Mammary epithelial cell (primary cell): ENCODE measurements at places on chromosomes 4 and X.

DNA sequence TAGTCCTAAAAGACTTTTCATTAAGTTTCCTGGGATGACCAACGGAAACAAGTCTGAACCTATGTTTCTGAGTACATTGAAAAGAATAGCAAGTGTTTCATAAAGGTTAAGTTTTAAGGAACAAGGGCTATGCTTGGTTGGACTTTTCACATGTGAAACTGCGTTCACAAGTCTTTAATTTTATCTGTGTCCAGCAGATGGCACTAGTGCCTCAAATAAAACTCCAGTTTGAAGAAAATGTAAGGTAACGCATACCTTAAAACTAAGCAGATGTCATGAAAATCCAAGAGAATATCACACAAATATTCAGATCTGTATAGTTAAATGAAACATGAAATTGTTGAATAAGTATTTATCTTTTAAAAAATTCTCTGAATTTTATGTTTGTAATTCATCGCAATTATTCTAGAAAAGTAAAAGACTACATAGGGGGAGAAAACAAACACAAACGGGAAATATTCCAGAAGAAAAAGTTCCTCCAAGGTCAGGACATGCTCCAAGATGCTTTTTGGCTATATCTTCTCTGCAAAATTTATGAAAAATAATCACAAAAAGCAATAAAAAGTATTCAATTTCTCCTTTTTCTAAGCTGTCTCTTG is 89.6 kb upstream of the MAD2L1 start:
- peak; percentile 35 for DNase-seq

DNA sequence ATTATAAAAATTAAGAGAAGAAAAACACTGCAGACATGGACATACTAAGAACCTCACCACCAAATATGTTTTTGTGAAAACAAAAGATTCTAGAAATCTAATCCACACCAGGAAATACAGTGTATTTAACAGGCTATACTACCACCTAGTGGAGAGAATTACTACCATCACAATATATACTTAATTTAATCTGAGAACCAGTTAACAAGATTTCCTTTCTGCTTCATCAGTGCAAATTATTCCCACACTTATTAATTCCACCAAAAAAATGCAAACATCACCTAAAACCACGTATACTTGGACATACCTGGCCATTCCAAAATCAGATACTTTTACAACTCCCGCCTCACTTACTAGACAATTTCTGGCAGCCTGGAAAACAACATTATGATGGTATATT is 7.0 kb upstream of the TXK start:
- peak; percentile 20 for DNase-seq

DNA sequence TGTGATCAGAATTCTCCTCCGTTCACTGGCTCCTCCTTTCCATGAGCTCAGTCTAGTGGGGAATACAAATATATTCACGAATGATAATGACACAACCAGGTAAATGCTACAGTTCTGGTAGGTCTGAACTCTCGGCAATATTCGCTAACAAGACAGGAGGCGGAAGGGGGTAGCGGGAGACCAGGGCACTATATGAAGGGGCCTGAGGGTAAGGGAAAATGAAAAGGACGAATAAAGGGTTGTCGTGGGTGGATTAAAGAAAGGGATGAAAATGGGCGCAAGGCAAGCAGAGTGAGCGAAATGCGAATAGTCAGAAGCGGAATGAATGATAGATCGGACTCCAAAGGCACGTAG is 743 bp downstream of the NKAP start:
- no peak for DNase-seq

GRCh38 chr4:64940698-64941097 is 531.4 kb upstream of the TECRL start:
- DNase-seq: peak; percentile 76

- no peak for DNase-seq
Observed at GRCh38 chr4:39616651-39617050, 22.0 kb downstream of the SMIM14 start.

- peak; percentile 6 for DNase-seq
Observed at GRCh38 chr4:26762650-26763049, 98.0 kb upstream of the STIM2 start.

- no peak for DNase-seq
Observed at GRCh38 chr4:120056246-120056645, 10.4 kb downstream of the MAD2L1 start.

DNA sequence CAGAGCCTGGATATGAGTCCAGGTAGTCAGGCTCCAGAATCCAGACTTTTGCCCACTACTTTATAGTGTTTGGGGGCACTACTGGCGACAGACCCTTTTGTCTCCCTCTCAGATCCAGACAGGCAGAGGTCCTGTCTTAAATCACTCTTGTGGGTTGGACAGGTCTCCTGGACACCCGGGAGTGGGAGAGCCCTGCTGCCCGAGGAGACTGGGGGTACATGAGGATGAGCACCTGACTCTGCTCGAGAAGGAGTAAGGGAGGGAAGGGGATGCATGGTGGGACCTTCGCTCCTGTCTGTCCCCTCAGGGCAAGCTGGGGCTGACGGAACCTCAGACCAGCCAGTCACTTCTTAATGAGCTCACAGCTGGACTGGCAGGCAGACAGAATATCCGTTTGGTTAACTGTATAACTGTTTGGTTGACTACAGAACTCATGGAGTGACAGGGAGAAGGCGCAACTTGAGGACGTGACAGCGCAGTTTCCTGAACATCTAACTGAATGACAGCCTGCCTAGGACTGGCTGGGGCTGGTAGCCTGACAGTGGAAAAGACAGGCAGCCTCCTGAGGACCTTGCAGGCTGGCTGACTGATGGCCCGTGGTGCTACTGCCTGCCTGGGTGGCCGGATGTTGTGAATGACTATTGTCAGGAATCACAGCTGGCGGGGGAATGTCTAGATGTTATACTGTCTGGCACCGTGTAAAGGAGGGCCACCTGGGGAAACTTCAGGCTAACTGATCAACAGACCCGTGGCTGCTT is 1.6 kb upstream of the SUV39H1 start:
- no peak for DNase-seq

DNA sequence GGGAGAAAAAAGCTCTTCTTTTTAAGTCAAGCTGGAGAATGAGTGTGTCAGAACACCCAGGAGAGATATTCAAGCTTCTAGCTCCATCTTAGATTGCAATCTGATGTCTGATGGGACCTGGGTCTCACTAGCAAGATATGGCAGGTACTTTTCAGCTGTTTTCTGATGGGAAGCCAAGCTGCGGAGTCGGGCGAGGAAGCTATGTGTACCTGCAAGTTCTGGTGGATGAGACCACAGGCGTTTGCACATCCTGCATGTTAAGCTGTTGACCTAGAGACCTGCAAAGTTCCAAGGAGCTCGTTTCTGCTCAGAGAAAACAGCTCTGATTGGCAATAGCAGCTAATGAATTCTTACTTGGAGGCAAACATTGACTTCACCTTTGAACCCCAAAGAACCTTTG is 167.3 kb upstream of the GATB start:
- no peak for DNase-seq

- DNase-seq: no peak
Observed at GRCh38 chr4:154414796-154415195, 76.8 kb downstream of the DCHS2 start.

DNA sequence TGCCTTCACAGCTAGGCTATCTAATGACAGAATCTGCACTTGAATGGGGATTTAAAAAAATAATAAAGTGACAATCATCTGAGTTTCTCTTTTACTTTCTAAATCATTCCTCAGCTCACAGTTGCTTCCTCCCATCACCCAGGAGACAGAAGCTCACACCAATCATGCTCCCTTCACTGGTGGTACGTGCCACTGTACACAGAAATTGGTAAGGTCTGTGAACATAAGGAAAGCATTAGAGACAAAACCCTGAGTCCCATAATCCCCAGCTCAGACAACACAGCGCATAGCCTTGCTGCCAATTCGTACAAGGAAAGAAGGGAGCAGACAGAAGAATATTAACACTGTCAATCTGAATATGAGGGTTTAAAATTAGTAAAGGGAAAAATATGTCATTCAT is 133.1 kb downstream of the IDS start:
- no peak for DNase-seq

GRCh38 chr4:10157478-10158332 is 41.1 kb upstream of the WDR1 start:
- peak; percentile 71 for DNase-seq

- DNase-seq: no peak
Observed at GRCh38 chrX:29318012-29318411, 730.8 kb downstream of the IL1RAPL1 start.

GRCh38 chrX:78624426-78624825 is 34.7 kb downstream of the RTL3 start:
- no peak for DNase-seq

GRCh38 chr4:72591547-72592454 is 22.8 kb upstream of the ADAMTS3 start:
- DNase-seq: no peak
